Activated CD4-positive, alpha-beta T cell treated with anti-CD3 and anti-CD28 coated beads for 24 hours (primary cell): ENCODE measurements at places on chromosomes 2 and 18.

GRCh38 chr2:219902891-219903552 lies 275.6 kb downstream of the SLC4A3 start:
- DNase-seq, result no peak

DNA sequence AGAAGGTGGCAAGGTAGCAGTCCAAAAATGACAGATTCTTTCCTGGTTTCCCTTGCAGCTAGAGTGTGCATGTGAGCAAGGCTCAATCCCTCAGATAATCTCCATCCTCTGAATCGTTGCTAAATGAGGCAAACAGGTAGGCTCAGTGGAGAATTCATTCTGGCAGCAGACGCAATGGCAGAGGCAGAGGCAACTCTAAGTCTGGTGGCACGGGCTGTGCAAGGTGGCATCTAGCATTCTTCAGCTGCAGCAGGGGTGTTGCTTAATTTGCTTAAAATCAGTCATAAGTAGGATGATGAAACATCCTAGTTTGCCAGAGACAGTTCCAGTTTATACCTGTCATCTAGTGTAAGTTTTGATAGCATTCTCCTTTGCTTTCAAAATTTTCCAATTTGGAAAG lies 391.1 kb upstream of the MEX3C start:
- no peak for DNase-seq

DNA sequence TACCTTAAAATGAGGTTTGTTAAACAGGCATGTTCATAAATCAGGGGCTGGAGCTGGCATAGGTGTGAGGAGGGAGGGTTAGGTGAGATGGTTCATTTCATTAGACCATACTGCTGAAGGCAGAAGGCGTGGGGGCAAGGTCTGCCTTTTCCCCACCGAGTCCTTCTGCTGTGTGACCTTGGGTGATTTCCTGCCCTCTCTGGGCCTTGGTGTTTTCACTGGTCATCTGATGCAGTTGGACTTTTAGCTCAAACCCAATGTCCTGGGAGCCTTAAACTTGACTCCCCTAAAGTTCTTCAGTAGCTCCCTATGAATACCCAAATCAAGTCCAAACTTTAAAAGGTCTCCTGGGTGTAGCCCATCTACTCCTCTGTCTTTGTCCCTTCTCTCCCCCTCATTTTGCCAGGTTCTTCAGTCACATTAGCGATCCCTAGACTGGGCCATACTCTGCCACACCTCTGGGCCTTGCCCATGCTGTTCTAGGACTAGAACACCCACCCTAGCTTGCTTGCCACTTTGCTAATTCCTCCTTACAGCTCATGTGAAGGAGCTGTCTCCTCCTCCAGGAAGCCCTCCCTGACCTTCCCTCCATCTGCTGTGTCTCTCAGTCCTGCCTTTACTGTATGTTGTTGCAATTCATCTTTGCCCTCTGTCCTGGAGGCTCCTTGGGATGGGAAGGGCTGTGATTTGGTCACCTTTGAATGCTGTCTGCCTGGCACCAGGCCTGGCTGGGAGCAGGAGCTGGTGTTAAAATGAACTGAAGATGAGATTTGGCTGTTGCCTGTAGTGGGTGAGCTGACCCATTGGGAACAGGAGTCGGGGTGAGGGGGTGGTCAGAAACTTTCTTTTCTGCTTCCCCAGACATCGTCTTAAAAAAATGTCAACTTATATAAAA lies 85.4 kb upstream of the HS6ST1 start:
- no peak for DNase-seq

DNA sequence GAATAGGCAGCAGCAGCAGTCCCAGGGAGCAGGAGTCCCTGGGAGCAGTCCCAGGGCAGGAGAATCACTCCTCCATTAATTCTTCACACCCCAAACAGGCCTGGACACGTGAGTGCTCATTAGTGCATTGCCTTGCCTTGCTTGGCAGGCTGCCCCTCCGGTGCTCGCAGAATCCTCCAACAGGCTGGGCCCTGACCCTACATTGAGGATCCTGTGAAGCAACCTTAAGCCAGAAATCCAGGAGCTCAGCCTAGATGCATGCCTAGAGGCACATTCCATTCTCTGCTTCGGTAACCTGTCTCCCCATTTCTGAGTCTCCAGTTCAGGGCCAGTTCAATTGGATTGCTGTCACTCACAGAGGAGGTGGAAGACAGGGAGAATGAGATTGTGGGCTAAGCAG lies 97.4 kb upstream of the LRATD1 start:
- DNase-seq, result no peak

GRCh38 chr2:109383505-109384307 lies 230.1 kb downstream of the SEPTIN10 start:
- no peak for DNase-seq

- no peak for DNase-seq
These were observed 182.7 kb downstream of the RPIA start for GRCh38 chr2:88874063-88874657.

GRCh38 chr18:55275039-55275901 lies 312.7 kb downstream of the TCF4 start:
- DNase-seq, result no peak

DNA sequence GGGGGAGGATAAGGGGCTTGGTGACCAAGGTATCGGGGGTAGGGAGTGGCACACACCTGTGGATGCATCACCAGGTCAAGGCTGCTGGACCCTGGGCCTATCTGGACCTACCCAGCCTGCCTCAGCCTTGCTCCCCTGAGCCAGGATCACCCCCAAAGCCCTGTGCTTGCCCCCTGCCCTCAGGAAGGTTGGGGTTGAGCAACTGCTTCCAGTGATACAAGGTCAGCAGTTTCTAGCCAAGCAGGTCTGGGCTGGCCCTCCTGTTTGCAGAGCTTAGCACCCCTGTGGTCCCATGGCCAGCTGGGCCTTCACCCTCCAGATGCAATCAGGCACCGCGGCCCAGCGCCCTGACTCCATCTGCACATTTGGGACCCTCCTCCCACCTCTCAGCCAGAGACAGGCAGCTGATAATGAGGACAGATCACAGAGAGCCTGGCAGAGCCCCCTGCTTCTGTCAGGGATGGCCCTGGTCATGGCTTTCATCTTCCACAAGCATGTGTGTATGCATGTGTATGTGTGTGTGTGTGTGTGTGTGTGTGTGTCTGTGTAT lies 154.6 kb downstream of the TFCP2L1 start:
- DNase-seq, result no peak

DNA sequence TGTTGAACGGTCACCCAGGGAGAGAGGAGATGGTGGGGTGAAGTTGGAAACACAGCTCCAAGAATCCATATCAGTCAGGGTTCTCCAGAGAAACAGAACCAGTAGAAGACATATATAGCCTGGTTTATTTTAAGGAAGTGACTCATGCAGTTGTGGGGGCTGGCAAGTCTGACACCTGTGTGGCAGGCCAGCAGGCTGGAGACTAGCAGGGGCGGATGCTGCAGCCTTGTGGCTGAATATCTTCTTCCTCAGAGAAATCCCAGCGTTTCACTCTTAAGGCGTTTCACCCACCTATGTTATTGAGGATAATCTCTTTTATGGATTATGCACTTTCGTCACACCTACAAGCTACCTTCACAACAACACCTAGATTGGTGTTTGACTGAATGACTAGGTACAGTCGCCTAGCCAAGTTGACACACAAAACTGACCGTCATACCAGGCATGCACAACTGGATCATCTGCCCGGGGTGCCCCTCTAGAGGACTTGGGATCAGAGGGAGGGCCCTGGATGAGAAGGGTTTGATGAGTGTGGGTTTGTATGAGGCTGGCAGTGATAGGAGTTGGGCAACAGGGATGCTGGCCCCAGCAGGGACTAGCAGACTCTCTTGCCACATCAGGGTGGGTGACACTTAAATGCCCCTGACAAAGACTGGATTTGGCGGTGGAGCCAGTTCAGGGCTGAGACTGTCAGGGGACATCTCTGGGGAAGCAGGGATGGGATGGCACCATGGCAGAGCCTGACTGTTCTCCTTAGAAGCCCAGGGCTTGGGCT lies 23.4 kb downstream of the MROH2A start:
- no peak for DNase-seq

- no peak for DNase-seq
These were observed 269.5 kb downstream of the NEDD4L start for GRCh38 chr18:58313491-58314032.

GRCh38 chr2:8282858-8283252 lies 399.0 kb upstream of the ID2 start:
- DNase-seq, result no peak

- DNase-seq, result no peak
These were observed 398.3 kb downstream of the ALK start for GRCh38 chr2:29522951-29523669.

GRCh38 chr2:31327505-31327904 lies 87.0 kb downstream of the XDH start:
- no peak for DNase-seq

DNA sequence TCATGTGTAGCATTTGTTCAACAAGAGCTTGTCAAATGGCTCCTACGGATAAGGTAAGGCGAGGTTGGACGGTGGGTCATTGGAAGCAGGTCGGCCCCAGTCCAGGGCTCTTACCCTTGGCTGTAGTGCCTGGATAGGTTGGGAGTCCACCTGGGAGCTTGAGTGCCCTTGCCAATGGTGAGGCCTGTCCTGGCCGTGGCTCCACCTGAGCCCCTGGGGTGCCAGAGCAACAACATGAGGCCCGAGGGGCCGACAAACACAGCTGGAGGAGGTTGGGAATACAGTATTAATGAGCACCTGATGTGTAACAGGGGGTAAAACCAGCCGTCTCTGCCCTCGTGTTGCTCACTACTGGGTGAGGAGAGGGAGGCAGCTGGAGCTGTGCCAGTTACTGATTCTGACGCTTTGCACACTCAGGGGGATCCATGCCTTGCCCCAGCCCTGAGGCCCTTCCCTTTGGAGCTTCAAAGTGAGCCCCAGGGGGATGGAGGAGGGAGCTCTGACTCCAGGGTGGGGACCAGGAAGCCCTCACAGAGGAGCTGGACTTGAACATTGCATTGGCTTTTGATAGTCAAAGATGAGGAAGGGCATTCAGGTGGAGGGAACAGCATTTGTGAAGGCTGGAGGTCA lies 87.2 kb downstream of the RHOB start:
- DNase-seq, result no peak

DNA sequence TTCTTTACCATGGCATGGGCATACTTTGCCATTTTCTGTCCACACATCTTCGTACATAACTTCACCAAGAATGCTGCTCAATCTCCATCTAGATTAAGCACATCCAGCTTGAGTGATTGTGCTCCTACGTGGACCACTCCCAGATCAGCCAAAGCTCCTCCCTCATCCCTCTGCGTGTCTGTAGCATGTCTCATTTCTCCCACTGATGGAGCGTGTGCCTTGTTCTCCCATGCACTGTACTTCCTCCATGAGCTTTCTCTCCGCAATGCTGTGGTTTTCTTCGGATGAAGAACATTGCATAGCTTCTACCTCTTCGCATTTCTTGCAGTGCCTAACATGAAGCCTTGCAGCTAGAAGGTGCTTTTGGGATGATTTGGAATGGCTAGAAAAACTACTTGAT lies 13.5 kb downstream of the CCL20 start:
- DNase-seq, result no peak

GRCh38 chr2:53315149-53315548 lies 452.5 kb upstream of the CHAC2 start:
- DNase-seq, result no peak

GRCh38 chr18:25281556-25281955 lies 70.4 kb downstream of the ZNF521 start:
- no peak for DNase-seq

GRCh38 chr2:73333564-73333963 lies 40.2 kb upstream of the EGR4 start:
- DNase-seq, result no peak

GRCh38 chr18:77222464-77222863 lies 27.2 kb upstream of the GALR1 start:
- DNase-seq, result no peak

DNA sequence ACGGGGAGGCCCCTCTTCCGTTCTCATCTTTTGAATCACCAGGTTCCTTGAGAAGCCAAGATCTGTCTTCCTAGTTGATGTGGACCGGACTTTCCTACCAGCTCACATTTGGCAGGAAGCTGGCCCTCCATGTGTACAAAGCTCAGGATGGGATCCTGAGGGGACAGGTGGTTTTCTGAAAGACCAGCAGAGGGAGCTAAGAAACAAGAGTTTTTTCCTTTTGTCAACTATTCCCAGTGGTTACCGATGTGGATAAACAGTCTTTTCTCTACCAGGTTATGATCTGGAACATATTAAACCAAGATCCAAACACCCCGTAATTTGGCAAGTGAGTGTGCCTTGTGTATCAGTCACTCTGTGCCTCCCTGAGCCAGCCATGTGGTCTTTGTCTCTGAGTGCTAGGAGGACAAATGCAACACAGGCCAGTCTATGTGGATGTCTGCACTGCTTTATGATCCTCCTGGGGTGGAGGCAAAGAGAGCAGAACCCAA lies 25.1 kb upstream of the ARHGAP25 start:
- no peak for DNase-seq

DNA sequence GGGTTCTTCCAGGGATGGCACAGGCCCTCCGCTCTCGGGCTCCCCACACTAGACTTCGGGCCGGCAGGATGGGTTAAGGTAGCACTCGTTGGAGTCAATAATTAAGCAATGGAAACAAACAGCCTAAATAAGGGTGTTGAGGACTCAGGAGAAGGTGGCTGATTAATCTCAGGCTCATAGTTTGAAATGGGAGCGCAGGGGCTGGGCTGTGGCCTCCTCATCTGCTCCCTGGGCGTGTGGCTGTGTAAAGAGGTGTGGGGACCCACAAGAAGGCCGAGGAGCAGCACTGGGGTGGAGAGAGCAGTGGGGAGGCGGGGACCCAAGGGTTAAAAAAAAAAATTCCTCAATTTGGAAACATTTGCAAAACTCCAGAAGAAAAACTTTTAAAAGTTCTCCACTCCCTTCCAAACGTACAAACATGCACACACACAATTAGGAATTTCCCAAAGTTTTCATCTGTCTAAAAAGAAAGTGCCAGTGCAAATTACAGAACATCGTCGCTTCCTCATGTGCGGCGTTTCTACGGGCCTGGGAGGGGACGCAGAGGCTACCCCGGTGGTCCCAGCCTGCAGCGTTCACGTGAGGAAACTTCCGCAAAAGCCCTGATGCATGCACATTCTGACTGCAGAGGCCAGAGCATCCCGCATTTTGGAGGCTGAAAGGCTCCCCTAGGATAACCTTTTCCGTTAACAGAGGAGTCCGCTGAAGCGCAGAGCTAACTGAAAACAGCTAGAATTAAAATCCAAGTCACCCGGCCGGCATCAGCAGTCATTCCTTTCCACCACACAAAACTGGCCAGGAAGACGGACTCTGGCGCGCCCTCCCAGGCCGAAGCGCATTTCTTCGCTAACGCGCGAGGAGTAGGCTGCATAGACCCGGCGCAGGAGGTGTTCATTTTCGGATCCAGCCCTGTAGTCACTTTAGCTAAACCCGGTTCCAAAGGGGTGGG lies 1.0 kb upstream of the TUBB6 start:
- no peak for DNase-seq

GRCh38 chr18:77105028-77105427 lies 27.6 kb downstream of the MBP start:
- DNase-seq, result no peak

DNA sequence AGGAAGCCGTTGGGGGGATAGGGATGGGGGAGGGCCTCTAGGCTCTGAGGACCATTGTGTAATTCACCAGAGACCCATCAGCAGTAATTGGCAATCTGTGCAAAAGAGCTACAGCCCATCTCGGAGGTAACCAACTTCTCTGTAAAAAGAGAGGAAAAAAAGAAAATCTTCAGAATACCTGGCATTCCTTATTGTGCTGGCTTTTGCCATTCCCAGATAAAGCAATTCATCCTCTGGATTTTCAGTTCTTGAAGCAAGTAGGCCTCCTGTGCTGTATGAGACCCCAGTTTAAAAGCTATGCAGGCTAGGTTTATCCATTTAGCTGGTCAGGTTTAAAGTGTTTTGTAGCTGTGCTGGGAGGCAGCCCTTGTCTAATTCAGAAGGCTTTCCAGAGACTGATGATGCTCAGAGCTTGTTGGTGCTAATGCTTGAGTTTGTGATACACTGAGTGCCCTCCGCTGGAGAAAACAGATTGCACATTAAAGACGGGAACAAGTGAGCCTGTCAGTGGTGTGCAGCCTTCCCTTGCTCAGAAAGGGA lies at the start of gene LRRTM4:
TSS of gene LRRTM4 (minus strand) at position 446 of the 540 bp plus-strand sequence.
- no peak for DNase-seq
